ENCODE measurements at places on chromosomes 13 and 19.

DNA sequence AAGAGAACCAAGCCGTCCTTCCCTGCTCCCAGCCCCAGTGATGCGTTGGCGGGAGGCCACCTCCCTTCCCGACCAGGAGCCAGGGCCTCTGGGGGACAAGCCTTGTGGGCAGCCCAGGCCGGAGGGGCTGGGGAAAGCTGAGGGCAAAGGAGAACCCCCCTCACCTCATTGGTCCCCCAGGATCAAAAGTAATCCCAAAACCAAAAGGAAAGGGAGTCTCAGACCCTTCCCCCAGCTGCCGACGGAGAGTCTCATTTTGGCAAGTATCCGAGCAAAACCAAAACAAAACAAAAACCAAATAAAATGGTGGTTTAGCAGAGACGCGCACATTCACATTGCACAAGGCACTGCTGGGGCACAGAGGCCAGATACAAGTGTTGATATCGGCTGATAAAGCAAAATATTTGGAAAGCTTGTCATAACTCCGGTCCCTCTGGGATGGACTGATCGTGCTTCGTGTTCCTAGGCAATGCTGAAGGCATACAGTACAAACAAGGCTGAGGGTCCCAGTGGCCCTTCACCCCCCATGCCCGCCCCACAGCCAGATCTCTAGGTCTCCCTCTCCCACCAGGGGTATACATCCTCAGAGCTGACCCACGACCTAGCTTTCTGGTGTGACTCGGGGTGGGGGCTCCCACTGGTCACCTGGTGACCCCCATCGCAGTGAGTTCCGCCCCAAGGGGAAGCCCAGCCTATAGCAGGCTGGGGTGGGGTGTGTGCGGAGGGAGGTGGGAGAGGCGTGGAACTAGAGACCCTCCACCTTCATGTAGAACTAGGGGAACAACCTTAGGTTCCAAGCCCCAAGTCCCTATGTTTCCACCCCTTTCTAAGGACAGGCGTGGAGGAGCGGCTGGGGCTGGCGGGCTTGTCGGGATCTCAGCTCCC is 2.1 kb downstream of the CEBPA start:
- DNase-seq = no peak

- DNase-seq = no peak
These were observed 24.1 kb downstream of the SERPINE3 start for GRCh38 chr13:51363625-51364024.

GRCh38 chr19:11496391-11497163 is 9.1 kb downstream of the ZNF653 start:
- DNase-seq = no peak

DNA sequence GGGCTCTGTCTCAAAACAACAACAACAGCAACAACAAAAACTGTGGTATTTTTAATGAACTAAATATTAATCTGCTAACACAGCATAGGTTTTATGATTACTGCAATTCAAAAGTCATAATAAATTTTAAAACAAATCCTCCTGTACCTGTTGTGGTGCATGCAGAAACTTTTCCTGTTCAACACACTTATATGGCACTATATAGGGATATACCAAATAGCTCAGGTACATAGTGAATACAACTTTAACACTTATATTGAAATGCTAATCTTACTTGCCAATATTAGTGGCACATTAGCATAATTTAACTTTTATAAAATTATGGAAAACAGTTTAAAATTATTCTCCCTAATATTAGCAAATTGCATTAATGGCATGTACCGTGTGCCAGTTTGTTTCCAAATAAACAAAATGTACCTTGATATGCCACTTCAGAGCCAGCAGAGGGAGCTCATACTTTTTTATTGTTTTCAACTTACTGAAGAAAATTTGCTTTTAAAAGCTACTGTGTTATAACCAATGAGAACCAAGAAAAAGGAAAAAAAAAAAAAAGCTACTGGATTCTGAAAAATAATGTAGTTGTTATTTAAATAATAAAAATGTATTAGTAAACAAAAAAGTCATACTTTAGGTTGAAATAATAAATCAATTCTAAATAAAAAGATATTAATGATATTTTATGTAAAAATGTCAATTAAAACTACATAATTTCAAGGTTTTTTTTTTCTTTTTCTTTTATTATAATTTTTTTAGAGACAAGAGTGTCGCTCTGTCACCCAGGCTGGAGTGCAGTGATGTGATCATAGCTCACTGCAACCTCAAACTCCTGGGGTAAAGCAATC is 18.0 kb upstream of the RBM26 start:
- no peak for DNase-seq

- no peak for DNase-seq
These were observed 42.0 kb upstream of the RXFP2 start for GRCh38 chr13:31697290-31697689.

DNA sequence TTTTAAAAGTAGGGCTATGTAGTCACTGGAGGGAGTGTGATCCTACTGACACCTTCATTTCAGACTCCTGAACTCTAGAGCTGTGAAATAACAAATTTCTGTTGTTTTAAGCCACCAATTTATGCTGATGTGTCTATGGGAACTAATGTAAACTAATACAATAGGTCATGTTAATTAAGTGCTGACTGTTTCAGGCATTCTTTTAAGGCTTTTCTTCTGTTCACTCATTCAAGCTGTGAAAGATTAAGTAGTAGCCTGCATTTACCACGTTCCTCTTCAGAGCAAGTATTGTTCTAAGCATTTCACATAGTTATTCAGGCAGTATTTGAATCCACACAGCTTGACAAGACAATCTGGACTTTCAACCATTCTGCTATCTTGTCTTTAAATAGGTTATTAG is 1135.0 kb downstream of the SLITRK1 start:
- DNase-seq = no peak

GRCh38 chr19:33797802-33798671 is 1.4 kb downstream of the KCTD15 start:
- DNase-seq = peak; percentile 26

GRCh38 chr19:41548954-41549688 is 26.8 kb upstream of the CEACAM21 start:
- no peak for DNase-seq

DNA sequence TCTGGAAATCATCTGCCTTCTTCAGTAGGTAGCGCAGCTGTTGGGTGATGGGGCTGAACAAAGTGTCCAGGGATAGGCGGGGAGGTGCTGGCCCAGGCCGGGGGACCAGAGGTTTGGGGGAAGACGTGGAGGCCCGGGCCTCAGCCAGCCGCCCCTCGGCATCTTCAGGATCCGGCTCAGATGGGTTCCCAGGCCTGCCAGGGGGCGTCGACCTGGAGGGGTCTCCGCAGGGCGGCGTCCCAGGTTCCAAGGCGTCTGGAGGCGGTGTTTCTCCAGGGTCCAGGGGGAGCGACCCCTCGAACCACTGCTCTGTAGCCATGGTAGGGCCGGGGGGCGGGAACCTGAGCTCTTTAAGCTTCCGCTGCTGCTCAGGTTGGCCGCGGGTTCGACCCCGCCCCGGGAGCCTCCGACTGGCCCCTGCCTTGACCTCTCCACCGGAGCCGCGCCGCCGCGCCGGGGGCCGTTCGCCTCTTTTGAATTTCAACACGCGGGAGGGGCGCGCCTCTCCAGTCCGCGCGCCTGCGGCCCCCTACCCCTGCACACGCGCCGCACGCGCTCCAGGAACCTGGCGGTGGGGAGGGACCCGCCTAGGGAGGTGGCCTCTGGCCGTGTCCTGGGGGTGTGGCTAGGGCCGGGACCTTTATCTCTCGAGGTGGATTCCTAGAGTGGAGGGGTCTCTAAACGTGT is at the start of gene C19orf67:
C19orf67 (minus strand) TSS at position 475 of the 687 bp plus-strand sequence; CDS start at position 319, 156 bp downstream.
- DNase-seq = no peak

DNA sequence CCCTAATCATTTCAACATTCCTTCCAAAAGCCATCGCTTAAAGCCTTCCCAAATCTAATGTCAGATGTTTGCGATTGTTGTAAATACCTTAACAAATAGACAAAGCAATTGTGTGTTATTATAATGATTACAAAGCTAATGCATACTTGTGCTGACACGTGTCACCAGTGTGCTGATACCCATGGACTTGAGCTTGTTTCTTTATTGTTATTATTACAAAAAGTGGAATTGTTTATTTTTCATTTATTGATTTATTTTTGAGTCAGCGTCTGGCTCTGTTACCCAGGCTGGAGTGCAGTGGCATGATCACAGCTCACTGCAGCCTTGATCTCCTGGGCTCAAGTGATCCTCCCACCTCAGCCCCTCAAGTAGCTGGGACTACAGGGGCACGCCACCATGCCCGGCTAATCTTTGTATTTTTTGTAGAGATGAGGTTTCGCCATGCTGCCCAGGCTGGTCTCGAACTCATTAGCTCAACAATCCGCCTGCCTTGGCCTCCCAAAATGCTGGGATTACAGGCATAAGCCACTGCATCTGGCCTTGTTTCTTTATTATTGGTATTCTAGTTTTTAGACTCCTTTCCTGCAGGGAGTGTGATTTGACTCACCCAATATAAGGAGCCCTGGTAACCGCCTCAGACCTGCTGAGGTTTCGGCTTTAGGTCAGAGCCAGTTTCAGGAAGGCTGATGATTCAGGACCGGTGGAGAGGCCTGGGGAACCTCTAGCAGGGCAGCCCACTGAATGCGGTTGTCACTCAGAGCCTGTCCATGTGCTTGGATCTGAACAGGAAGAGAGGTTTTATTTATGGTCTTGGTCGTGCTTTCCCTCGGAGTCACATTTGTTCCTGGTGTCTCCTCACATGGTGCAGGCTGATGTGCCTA is 2.1 kb upstream of the FBXO17 start:
- no peak for DNase-seq

DNA sequence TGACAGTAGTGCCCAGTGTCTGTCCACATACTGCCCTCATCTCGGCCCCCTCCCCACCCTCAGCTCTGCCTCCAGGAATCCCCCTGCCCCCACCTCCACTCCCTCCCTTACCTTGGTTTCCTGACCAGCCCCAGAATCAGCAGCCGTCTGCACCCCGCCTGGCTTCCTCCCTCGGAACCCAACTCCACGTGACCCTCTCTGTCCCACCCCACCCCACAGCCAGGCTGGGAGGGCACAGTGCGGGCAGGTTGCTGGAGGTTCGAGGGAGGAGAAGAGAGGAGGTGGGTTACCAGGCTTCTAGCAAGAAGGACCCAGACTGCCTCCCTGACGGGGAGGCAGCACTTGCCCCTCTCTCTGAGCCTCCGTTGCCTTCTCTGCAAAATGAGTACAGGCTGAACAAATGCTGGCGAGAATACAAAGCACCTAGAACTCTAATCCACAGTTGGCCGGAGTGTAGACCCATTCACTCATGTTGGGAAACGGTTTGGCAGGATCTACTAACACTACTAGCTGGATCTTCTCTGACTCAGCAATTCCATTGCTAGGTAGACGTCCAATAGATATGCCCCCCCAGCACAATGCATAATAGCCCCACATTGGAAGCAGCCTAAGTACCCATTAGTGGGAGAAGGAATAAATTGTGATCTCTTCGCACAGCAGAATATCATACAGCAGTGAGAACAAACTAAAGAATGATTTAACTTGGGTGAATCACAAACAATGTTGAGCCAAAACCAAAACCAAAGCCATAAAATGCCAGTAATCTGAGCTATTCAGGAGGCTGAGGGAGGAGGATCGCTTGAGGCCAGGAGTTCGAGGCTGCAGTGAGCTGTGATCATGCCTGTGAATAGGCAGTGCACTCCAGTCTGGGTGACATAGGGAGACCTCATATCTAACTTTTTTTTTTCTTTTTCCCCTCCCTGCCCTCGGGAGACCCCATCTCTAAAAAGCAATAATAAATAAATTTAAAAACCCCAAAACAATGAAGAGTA is at the start of gene RASAL3:
RASAL3 (minus strand) TSS at position 151 of the 992 bp plus-strand sequence. CDS start 186 bp downstream, outside the sequence.
- no peak for DNase-seq

DNA sequence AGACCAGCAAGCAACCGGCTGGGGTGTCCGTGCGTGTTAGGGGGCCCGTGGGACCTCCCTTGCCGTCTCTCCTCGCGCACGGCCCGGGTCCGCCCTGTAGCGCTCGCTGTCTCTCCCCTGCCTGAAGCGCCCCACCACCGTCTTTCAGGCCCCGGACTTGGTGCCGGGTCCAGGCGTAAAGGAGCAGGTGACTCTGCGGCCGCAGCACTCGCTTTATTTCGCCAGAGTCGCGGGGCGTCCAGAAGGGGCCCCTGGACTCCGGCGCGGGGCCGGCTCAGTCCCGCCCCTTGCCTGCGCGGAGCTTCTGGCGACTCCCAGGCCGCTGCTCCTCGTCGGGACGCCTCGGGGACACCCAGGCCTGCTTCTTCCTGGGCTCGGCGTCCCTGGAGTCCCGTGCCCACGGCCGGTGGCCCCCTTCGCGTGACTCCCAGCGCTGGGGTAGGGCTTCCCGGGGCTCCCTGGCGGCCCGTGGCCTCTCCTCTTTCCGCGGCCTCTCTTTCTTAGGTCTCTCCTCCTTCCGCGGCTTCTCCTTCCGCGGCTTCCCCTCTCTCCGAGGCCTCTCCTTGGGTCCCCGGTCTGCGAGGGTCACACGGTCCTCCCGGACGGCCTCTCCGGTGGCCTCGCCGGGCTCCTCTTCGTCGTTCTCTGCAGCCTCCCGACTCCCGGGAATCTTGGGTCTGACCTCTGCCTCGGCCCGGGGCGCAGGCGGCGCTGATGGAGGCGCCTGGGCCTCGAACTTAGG is 3.1 kb downstream of the AMH start:
- no peak for DNase-seq

- DNase-seq = peak; percentile 77
These were observed at the start of gene ARID3A for GRCh38 chr19:925526-926322. ARID3A (plus strand) TSS chr19:926035; CDS start chr19:929529, 3,494 bp downstream.

- no peak for DNase-seq
These were observed 47.3 kb downstream of the MPHOSPH8 start for GRCh38 chr13:19680751-19681150.

DNA sequence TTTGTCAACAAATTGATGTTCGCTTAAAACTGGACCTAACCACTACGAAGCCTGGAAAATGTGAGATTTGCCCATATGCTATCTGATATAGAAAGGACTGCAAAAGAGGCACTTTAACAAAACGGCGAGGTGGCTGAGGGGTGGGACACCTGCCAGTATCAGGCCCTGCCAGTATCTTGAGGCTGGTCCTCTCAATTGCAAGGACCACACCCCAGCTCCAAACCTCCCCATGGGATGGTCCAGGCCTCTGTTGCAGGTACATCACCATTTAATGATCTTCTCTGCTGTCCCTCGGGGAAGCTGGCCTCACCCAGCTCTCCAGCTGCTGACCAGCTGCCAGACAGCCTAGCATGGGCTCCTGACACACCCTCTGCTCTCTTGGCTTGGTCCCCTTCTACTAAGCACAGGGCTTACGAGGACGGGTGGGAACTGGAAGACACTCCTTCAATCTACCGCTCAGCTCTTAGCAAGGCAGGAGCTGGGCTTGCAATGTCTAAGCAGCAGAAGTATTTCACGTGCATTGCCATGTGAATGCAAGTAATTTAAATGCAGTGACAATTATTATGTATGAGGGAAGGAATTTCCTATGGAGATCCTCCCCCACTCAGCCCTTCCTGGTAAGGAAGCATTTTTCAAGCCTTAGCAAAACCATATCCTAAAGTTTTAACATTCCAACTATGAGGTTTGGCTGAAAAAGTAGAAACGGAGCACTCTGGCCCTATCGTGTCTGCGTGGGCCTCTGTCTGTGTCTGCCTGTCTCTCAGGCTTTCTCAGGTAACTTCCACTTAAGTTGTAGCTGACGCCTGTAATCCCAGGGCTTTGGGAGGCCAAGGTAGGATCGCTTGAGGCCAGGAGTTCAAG is 63.9 kb downstream of the LATS2 start:
- DNase-seq = no peak

- no peak for DNase-seq
These were observed 249.6 kb downstream of the TSHZ3 start for GRCh38 chr19:31099515-31100205.

Measured in hypothalamus (tissue), 51 donors.